Common myeloid progenitor, CD34-positive (primary cell): ENCODE measurements at places on chromosomes 13 and 19.

DNA sequence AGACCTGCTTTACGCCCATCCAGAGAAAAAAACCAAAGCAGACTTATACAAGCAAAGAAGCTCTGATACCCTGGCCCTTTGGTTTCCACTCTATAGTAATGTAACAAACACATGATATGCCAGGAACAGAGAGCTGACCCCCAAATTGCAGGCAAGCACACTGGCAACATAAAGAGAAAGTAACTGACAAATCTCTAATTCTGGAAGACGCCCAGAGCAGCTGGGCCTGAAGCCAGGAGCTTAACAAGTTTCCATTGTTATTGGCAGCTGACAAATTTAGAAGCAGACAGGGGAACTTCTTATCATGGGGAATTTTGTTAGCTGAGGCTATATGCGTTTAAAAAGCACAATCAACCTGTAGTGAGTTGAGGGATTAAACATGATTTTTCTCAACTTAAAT is 158.0 kb downstream of the DLEU7 start:
- H3K4me3 ChIP-seq, result no peak overlapping the region
- peak; percentile 60 for DNase-seq
- H3K27me3 ChIP-seq, result no peaks in the 10 kb centered on the region

- no peak for DNase-seq
- H3K27ac ChIP-seq, result no peak overlapping the region
- H3K36me3 ChIP-seq, result no peaks in the 10 kb centered on the region
- no peaks in the 10 kb centered on the region for H3K4me1 ChIP-seq
- no peak overlapping the region for H3K4me3 ChIP-seq
- peaks cover 3% of the 10 kb centered on the region for H3K27me3 ChIP-seq
Observed at GRCh38 chr19:7188698-7189629, 105.2 kb downstream of the INSR start.

DNA sequence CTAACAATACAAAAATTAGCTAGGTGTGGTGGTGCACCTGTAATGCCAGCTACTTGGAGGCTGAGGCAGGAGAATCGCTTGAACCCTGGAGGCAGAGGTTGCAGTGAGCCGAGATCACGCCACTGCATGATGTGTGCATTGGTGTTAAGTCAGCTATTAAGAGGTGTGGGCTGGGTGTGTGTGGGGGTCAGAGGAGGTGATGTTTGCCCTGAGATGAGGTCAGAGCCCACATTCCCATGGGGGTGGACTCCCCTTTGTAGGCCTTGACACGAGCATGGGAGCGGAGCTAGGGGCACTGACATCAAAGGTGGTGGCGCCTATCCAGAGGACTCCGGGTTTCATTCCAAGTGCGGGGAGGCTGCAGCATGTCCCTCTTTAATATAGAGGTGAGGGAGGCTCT is 34.6 kb upstream of the LDLR start:
- H3K27me3 ChIP-seq, result no peaks in the 10 kb centered on the region
- H3K4me1 ChIP-seq, result peaks cover under 1% of the 10 kb centered on the region
- H3K4me3 ChIP-seq, result no peak overlapping the region
- H3K36me3 ChIP-seq, result peaks cover 66% of the 10 kb centered on the region

GRCh38 chr19:1566392-1567115 is 1.6 kb downstream of the MEX3D start:
- peak overlapping the region; percentile 54 for H3K4me3 ChIP-seq
- DNase-seq, result no peak
- no peaks in the 10 kb centered on the region for H3K4me1 ChIP-seq
- no peaks in the 10 kb centered on the region for H3K36me3 ChIP-seq
- peaks cover 5% of the 10 kb centered on the region for H3K27me3 ChIP-seq

GRCh38 chr19:41420101-41420880 is 6.9 kb downstream of the B3GNT8 start:
- peak overlapping the region; percentile 41 for H3K4me3 ChIP-seq
- DNase-seq, result peak; percentile 54
- peak overlapping the region; percentile 69 for H3K27ac ChIP-seq
- H3K4me1 ChIP-seq, result peaks cover 40% of the 10 kb centered on the region
- H3K36me3 ChIP-seq, result peaks cover 64% of the 10 kb centered on the region
- H3K27me3 ChIP-seq, result no peaks in the 10 kb centered on the region

DNA sequence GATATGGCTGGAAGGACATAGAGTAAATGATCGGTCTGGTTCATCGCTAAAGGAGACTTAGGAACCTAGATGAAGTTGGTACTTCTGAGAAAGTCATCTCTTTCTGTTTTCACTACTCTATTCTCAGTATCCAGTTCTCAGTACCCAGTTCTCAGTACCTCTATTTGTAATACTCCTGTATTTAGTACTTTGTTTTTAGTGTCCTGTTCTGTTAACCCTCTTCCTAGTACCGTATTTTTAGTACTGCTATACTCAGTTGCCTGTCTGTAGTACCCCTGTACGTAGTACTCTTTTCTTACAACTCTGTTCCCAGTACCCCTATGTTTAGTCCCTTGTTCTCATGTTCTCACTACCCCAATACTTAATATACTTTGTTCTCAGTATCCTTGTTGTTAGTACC is 1.2 kb downstream of the RFXAP start:
- DNase-seq, result no peak
- H3K27ac ChIP-seq, result no peak overlapping the region
- peak overlapping the region; percentile 82 for H3K4me3 ChIP-seq
- H3K27me3 ChIP-seq, result no peaks in the 10 kb centered on the region
- H3K36me3 ChIP-seq, result no peaks in the 10 kb centered on the region

GRCh38 chr13:35793823-35794222 is 317.3 kb upstream of the MAB21L1 start:
- no peaks in the 10 kb centered on the region for H3K27me3 ChIP-seq
- no peaks in the 10 kb centered on the region for H3K4me1 ChIP-seq
- H3K36me3 ChIP-seq, result no peaks in the 10 kb centered on the region
- H3K27ac ChIP-seq, result no peak overlapping the region

DNA sequence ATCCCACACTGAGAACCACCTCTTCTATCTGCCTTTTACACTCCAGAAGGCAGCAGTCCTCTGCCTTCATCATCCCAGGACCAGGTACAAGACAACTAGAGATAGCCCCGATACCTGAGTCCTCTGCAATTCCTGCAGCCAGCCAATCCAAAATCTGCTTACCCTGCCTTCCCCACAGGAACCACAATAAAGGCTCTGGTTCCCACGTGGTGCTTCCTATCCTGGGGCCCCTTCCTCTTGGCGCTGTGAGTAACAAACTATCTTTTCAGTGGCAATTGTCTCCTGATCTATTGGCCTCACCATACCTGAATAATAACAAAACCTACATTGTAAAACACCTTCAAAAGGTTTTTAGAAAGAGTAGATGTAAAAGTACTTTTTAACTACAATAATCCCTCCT is 63.1 kb downstream of the ZDHHC20 start:
- no peak overlapping the region for H3K4me3 ChIP-seq
- H3K4me1 ChIP-seq, result peaks cover 5% of the 10 kb centered on the region
- peak; percentile 27 for DNase-seq
- H3K27ac ChIP-seq, result no peak overlapping the region
- H3K36me3 ChIP-seq, result peaks cover 6% of the 10 kb centered on the region

GRCh38 chr13:74661851-74662250 is 527.6 kb upstream of the KLF12 start:
- H3K27me3 ChIP-seq, result no peaks in the 10 kb centered on the region
- H3K27ac ChIP-seq, result no peak overlapping the region
- no peak for DNase-seq
- no peaks in the 10 kb centered on the region for H3K4me1 ChIP-seq
- H3K4me3 ChIP-seq, result no peak overlapping the region

GRCh38 chr13:42152495-42152894 is 104.0 kb downstream of the DGKH start:
- no peak overlapping the region for H3K27ac ChIP-seq
- no peak overlapping the region for H3K4me3 ChIP-seq
- no peak for DNase-seq
